Stimulated activated CD8-positive, alpha-beta memory T cell treated with anti-CD3 and anti-CD28 coated beads, Interleukin-12 subunit alpha, Interleukin-12 subunit beta, amount 100 ng/mL, for 4 hours (primary cell): ENCODE measurements at places on chromosomes 7 and 10.

DNA sequence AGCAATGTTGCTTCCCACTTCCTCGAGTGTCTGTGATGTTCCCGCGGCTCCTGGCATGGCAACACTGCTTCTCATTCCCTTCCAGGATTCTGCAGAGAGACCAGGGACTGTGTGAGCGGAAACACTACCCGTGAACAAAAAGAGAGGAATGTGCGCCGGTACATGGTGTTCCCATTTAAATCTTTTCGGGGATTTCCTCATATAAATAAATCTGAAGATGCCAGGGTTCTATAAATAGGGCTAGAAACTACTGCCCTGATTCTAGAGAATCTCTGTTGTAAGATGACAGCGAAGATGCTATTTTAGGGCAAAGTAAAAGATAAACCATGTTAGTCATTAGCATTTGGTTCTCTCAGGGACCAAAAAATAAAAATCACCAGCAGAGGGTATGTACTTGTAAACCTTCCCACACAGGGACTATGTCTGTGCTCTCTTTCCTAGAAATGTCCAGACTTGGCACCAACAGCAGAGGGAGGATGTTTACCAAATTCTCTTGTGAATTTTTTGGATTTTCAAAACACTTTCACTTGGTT lies 92.2 kb upstream of the DDC start:
- DNase-seq = no peak

DNA sequence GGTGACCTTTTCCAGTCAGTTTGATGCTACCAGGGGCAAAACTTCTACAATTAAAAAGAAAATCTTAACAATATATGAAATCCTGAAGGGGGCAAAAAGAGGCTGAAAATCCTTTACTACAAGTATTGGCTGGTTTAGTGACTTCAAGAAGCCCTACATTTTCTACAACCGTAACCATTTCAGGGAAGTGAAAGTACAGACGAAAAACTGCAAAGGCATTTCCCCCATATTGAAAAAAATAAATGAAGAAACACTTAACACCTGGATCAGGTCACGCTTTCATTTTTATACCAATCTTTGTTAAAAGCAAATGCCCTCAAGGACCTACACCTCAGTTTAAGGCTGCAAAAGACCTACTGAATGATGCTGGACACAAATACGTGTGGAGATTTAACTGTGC lies 38.6 kb downstream of the IL6 start:
- DNase-seq = no peak

- DNase-seq = no peak
Observed at GRCh38 chr7:116331020-116331419, 120.7 kb downstream of the TES start.

- DNase-seq = no peak
Observed at GRCh38 chr7:108097703-108098102, 32.5 kb downstream of the LAMB4 start.

DNA sequence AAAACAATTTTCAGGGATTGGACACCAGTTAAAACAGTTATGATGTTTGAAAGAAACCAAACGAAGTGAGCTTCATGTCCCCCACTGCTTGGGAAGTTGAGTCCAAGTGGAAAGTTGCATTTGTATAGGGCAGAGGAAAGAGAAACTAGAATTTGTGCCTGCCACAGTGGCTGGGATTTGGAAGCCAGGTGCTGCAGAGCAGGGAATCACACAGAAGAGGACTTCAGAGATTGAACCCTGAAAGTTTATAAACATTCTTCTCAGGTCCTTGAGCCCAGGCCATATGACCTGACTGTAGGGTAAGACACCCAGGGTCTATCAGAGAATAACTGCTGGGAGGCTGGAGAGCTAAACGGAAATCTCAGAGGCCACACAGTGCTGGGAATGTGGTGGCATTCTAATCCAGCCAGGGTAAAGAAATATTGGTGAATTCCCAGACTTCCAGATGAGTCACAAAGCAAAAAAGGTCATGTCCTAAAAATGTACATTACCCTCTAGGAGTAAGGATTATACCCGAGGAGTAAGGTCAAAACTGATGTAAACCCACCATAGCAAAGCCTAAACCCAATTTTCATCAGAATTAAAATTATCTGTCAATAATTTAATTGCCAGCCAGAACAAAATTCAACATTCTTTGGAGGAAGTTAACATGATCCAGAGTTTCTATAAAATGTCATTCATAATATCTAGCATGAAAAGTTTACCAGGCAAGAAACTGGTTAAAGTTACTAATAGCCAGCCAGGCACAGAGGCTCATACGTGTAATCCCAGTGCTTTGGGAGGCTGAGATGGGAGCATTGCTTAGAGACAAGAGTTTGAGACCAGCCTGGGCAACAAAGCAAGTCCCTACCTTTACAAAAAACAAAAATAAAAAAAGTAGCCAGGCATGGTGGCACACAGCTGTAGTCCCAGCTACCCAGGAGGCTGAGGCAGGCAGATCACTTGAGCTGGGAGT lies 31.2 kb downstream of the TOMM7 start:
- DNase-seq = no peak
